ENCODE measurements at places on chromosomes 2 and 18.

DNA sequence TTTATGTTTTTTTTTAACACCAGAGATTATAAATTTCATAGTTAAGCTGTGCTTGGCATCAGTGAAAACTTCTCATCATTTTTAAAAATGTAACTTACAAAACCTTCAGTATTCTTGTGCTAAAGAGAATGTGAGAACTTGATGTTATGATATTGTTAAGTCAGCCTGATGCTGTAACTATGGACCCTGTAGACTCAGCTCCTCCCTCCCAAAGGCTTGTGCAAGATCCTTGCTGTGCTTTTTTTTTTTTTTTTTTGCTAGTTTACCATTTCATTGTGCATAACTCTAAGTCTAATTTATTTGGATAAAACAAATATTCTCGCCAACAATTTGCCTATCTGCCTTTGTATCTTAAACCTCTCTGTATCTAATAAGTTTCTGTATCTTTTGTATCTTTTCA, 12.9 kb upstream of the TFPI start:
- DNase-seq: no peak

GRCh38 chr2:208097801-208098200, 26.5 kb downstream of the CRYGD start:
- no peak for DNase-seq

DNA sequence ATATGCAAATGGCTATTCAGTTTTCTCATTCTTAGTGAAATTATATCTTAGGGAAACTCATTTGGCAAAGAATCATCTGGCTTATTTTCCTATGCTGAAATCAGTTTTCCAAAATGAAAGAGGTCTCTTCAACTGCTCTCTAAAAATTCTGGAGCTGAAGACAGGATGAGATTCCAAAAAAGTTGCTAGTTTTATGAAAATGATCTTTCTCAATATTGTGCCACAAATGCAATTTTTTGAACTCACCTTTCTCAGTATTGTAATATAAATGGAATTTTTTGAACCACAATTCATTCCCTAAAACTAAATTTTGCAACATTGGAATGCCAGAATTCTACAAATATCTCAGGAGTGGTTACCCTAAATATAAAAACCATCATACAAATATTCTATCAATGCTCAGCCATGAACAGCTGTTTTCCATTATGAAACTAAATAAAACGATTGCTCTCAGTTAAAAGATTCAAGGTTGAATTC, 147.7 kb upstream of the PKDCC start:
- DNase-seq: no peak

DNA sequence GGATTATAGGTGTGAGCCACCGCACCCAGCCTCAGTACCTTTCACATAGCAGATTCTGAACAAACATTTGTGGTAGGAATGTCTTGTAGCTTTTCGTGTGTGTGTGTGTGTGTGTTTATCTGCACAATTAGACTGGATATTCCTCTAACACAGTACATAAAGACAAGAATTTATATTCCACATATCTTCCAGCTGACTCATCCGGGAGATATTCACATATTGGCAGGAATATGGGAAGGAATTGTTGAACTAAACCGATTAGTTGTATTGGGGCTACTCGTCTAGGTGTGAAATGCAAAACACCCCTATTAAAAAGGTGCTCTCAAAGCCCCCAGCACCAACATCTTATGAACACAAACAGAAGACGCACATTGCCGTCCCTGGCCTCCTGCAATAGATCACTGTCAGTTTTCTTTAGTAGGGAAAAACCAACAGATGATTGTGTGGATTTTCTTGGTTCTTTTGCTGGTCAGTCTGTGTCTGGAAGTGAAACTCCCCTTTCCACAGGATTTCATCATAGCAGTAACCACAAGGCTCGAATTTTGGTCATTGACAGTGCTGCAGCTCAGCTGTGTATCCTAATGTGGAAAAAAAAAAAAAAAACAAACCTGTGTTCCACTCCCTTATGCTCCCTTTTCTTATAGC, 208.5 kb upstream of the ACVR2A start:
- no peak for DNase-seq

DNA sequence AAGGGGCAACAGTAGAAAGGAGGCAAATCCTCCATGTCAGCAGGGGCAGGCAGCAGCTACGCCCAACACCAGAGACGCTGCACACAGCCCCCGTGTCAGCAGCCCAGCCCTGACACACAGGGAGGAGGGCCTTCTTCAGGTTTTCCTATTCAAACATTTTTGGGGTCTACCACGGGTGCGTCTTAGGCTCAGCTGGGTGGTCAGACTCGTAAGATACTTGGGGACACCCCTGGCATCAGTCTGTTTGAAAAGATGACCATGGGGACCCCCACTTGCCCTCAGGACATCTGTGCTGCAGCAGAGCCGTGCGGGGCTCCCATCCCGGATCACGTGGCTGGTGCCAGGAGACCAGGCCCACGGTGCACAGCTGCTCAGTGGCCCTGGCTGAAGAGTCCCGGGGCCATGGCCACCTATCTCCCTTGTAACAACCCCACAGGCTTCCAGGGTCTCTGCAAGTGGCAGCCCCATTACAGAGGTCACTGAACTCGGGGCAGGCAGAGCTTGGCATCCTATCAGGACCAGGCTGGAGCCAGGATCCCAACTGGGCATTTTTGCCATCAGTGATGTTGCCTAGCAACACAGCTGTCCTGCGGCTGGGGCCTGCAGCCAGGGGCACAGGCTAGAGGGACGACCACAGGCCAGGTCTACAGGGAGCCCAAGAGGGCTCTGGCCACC, 82.5 kb downstream of the EDAR start:
- peak; percentile 55 for DNase-seq

Data from SK-N-SH (cell line).